IPS-NIHi11 (cell line): ENCODE measurements at places on chromosomes 5 and 9.
A peak's percentile ranks its signal among the peaks of the same experiment; 100 is the strongest.

- peak; percentile 68 for DNase-seq
Observed at GRCh38 chr5:38420691-38421390, 135.6 kb downstream of the LIFR start.

GRCh38 chr5:128796506-128796905 lies 168.8 kb upstream of the SLC27A6 start:
- DNase-seq, result no peak

GRCh38 chr5:169099801-169100734 lies 200.9 kb downstream of the SLIT3 start:
- no peak for DNase-seq

- no peak for DNase-seq
Observed at GRCh38 chr9:127181315-127181580, 58.8 kb upstream of the ANGPTL2 start.

DNA sequence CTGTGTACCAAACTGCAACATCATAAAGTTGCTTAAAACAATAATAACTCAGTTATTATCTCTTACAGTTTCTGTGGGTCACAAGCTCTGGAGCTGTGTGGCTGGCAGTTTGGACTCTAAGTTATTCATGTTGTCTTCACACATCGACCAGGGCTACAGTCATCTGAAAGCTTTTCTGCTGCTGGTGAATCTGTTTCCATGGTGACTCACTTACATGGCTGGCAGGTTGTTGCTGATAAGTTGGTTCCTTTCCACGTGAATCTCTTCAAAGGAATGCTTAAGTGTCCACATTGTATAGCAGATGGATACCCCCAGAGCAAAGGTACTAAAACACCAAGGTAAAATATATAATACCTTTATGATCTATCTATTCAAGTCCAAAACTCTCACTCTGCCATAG lies 44.8 kb upstream of the CYLC2 start:
- DNase-seq, result no peak

DNA sequence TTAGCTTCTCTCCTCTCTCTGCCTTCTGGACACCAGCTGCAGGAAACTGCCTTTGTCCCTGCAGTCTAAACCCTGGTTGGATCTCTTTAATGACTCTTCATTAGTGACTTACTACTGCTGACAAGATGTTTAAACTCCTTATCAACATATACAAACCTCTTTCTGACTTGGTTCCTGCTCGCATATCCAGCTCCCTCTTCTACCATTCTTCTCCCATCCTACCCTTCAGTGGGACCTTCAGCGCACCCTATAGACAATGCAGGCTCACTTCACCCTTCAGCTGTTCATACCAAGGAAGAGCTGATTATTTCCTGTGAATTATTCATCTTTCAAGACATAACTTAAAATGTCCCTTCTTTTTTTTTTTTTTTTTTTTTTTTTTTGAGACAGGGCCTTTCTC lies 436.5 kb downstream of the KIAA0825 start:
- DNase-seq, result peak; percentile 26

GRCh38 chr5:115543365-115544042 lies 1.1 kb downstream of the FEM1C start:
- DNase-seq, result no peak

DNA sequence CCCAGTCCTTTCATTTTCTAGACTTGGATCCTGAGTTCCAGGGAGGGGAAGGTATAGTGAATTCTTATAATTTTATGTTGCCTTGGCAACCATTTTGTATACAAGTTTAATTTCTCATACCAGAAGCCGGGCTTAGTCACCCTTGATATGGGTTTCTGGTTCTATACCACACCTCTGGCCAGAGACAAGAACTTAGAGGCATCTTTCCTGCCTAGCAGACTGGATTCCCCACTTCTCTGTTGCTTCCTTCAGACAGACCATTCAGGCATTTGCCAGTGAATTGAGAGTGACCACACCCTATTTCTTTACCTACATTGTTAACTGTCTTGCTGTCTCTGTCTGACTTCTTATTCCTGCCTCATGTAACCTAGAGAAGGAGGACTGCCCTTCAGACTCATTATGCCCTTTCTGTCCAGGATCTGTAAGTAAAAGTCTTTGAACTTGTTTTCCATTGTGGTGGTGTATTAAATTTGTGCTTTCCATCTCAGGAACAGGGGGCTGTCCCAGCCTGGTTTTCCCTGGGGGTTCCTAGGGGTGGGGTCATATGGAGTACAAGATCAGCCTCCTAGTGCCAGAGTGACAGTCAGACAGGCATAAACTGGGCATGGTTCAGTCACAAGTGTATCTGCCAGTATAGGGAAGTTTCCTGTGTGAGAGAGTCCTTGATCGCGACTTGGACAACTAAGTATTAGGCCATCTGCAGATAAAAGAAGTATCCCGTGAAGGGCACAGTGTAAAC lies 27.4 kb downstream of the TNFSF8 start:
- DNase-seq, result no peak

DNA sequence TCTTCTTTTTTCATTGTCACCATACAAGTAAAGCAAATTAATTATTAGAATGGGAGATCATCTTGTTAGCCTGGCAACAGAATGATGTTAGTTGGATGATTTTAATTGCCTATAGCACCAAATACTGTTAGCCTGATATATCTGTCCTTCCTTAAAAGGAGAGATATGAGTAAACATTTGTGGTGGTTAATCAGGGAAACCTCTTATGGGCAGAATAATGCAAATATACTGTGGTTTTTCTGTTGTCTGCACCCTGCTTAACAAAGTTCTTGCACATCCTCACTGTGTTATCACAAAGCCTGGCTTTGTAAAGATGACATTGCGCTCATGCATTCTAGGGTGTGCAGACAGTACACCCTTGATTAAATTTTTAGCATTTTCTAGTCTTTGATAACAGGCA lies 254.9 kb upstream of the SMC2 start:
- no peak for DNase-seq

DNA sequence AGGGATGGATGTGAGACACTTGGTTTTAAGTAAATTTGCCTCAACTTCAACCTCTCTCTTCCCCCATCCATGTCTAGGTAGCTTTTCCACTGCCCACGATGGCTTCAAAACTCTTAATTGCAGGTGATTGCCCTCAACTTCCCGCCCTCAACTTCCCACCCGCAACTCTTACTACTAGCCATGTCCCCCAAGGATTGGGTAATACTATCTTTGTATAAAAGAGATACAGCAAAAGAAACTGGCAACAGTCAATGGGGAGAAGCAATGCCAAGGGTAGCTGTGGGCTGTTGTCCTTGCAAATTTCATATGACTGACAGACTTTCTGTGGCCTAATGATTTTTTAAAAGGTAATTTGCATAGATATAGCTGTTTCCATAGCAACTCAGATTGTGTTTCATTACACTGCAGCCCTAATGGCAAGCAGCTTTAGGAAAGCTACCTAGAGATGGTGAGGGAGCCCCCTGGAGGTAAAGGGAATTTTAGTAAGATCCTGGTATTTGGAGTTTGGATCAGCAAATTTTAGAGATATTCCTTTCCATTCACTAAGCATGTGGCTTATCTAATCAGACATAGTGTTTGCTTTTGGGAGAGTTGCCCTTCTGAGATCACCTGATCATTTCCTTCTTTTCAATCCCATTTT lies 421.5 kb upstream of the DAP start:
- peak; percentile 60 for DNase-seq

GRCh38 chr5:62812621-62813255 lies 234.1 kb downstream of the LRRC70 start:
- no peak for DNase-seq

DNA sequence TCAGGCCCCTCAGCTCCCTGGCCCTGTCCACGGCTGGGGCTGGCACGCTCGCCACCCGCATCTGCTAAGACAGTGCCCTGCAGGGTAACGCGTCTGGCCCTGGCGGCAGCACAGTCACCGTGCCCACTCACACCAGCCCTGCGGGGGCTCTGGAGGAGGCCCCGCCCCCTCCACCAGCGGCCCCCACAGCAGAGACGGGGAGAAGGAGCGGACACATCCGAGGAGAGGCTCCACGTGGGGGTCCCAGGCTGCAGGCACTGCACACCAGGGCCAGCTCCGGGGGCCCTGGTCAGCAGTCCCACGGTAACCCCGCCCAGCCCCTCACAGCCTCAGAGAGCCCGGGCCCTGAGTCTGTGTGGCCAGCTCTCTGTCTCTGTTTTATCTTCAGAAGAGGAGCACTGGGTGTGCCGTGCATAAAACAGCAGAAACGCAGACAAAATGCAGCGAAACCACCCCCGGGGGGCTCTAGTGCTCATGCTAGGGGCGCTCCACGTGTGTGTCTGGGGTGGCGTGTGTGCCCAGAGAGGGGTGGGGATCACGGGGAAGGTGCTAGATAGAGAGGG lies 47.5 kb upstream of the NRARP start:
- DNase-seq, result no peak

GRCh38 chr5:139726248-139726647 lies 69.4 kb upstream of the PSD2 start:
- peak; percentile 11 for DNase-seq

DNA sequence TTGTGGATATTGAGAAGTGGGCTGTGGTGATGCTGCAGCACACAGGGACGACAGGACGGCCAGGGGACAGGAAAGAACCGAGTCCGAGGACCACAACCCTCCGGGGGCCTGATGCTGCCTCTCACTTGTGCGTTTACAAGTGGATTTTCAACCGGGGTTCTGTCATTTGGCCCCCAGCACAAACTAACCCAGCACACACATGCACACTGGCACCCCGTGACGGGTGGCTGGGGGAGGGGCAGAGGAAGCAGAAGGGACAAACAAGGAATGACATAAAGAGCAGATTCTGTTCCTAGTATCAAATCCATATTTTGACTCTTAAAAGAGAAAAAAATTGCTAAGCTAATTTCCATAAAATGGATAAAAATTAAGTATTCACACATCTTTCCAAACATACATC lies 18.3 kb upstream of the ZFYVE16 start:
- DNase-seq, result no peak

DNA sequence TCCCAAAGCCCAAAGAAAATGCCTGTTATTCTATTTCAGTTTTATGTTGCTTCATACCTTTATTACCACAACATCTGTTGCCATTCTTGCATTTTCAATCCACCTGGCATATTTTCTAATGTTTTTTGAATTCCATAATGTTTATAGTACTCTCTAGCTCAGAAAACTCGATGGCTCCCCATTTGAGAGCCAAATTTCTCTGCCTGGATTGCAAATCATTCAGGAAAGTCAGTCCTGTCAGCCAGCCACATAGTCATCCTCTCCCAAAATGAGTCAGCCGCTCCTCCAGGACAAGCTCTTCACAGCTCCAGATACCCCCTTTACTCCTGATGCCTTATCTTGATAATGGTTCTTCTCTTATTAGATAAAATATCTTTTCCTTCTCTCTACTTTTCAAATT lies 78.2 kb upstream of the ADCY2 start:
- DNase-seq, result no peak

DNA sequence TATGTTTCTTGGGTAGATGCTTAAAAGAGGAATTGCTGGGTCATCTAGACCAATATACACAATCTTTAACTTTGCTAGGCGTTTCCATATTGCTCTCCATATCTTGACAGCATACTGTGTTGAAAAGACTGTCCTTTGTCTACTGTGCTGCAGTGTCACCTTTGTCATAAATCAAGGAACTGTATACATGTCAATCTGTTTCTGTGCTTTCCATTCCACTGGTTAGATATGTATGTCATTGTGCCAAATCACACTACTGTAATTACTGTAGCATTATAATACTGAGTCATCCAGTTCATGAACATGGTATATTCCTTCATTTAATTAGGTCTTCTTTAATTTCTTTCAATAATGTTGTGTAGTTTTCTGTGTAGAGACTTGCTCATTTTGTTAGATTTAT lies 149.7 kb upstream of the RASGRF2 start:
- no peak for DNase-seq

DNA sequence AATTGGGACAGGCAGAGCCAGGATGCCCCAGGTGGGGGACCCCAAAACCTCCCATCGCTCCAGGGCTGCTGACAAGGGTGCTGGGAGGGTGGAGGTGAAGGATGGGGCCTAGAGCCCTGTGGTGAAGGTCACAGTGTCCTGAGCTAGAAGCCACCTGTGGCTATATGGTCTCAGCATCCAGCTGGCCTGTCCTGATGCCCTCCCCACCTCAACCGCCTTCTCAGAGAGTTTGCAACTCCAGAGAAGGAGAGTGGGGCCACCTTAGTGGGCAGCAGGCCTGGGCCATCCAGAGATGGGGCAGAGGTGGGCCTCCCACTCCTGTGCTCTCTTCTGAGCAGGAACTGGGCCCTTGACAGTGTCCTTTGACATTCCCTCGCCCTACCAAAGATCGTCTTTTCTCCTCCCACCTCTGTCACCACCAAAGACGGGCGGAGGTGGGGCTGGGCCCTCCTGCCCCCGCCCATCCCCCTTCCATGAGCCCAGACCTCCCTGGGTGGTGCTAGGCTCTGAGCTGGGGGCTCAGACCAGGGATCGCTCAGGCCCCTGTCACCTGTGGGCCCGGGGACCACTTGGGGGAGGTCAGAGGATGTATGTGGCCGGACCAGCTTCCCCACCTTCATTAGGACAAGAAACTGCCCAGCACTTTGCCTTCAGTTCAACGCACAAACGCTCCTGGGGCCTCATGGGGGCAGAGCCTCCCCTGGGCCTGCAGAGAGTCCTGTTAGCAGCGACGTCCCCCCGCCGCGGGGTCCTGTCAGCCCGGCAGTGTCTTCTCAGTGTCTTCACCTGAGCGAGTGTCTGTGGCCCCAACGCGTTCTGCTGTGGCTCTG lies 10.0 kb upstream of the DOLPP1 start:
- no peak for DNase-seq

- no peak for DNase-seq
Observed at GRCh38 chr5:138898299-138898698, 23.2 kb upstream of the LRRTM2 start.

DNA sequence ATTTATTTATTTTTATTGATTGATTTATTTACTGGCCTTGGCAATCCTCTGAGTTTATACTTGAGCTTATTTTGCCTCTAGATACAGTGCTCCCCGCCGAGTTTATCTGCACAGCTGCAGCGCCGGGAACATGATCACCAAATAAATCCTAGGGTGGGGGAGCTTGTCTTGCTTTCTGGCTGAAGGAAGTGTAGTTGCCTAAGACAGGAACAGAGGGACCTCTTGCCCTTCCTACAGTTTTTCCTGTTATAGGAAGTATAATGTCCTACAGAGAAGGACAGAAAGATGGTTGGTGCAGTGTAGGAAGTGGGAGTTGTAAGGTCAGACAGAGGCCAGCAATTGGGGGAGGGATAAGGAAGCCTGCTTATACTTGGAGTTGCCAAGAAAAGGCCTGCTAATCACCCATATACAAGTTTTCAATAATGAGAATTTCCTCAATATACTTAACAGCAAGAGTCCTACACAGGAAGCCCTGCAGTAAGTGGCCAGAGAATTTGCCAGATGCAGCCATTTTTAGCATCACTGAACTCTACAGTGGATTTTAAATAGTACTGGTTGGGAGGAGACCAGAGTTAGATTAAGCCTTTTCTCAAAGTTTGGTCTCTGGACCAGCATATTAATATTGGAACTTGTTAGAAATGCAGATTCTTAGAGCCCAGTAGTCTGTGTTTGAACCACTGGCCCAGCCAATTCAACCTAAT lies 7.7 kb downstream of the AOPEP start:
- no peak for DNase-seq

- DNase-seq, result peak; percentile 86
Observed at GRCh38 chr9:87678650-87679355, 47.1 kb upstream of the CTSL start.
